ENCODE measurements at places on chromosomes 3 and 15.

DNA sequence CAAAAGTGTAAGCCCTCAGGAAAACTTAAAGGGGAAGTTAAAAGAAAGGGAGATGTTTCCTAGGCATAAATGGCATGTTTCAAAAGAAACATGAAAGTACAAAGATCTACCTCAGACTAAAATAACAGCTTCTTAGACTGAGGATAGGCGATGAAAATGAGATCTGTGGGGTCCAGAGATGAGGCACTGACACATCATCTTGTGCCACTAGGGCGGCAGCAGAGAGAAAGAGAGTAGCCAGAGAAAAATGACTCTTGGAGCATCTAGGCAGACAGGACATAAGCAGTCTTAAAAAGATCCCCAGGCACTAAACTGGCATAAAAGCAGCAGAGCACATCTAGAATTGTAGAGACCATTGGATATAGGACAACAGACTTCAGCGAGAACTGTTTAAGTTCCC lies 42.5 kb upstream of the RFX7 start:
- DNase-seq: no peak

DNA sequence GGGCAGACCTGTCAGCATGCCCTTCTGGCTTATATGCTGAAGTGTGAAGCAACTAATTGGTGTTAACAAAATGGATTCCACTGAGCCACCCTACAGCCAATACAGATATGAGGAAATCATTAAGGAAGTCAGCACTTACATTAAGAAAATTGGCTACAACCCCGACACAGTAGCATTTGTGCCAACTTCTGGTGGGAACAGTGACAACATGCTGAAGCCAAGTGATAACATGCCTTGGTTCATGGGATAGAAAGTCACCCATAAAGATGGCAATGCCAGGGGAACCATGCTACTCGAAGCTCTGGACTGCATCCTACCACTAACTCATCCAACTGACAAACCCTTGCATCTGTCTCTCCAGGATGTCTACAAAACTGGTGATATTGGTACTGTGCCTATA lies 9.4 kb downstream of the PIK3CB start:
- no peak for DNase-seq

DNA sequence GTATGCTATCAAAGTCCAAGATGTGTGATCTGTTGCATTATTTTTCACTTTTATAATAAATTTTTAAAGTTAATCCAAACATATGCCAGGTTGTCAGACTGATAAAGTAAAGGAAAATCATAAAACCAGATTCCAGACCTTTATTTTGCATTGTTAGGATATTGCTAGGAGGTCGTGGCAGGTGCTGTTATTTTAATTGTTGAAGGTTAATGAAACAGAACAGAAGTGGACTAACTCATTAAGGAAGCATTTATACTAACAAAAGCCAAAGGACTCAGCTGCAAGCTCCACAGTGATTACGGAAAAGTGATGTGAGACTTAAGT lies 63.1 kb downstream of the DCLK3 start:
- DNase-seq: no peak

DNA sequence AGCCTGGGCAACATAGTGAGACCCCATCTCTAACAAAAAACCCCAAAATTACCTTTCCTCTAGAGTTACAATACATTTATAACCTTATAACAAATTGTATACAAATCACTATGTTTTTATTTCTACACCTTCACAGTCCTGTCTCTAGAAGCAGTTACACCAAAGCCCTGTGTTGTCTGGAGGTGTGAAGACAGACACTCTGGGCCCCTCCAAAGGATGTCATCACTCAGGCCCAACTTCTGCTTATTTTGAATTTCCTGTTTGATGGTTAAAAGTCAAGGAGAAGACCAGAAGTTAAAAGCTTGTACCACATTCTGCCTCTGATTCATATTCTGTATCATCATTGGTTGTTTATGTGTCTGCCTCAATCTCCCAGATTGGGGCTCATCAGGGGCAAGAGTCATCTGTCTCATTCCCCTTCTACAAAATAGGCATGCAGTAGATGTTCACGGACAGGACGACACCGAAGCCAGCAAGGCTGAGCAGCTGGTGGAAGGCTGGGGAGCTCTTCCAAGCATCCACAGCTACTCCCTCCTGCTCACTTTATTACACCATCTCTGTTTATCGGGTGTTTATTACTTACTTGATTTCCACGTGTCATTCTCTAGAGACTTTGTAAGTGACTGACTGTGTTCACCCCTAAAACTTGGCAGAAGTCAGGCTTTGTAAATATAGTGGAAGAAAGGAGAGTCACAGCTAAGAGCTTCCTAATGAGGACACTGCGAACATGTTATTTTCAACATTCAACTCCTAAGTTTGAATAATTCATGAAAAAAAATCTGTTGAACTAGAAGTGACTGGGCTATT lies 136.8 kb upstream of the ANKRD28 start:
- DNase-seq: no peak

DNA sequence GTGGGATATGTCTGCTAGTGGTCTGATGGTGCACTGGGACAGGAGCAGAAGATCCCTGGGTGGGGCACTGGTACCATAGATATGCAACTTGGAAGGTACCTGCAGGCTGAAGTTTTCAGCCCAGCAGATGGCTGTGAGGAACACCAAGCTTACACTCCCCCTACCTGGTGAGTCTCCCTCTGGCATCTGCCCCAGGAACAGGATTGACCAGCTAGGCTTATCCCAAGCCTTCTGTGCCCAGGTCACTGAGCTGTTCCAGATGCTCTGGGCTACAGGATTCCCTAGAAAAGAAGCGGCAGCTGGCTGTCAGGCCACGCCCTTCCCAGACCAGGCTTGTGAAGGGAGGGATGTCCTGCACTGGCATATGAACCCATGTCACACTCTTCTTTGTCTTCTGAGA lies 1130.0 kb downstream of the NAALADL2 start:
- no peak for DNase-seq

GRCh38 chr3:46537779-46538178 lies 28.3 kb downstream of the LRRC2 start:
- DNase-seq: no peak

DNA sequence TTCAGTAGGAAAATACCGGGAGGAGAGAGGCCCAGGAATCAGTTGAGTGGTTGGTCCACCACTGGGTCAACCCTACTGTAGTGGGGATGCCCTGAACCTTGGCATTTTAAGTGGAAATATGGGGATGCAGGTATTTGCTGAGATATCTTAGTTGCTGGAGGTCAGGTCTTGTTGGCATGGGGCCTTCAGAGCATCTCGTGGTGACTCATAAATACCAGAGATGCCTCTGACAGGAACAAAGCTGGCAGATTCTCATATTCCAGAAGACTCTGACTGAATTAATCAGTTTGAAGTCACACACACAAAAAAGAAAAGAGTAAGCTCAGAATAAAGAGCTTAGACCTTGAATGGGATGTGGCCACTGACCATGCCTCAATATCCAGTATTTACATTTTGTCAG lies 91.6 kb downstream of the CACNA2D3 start:
- no peak for DNase-seq
